HCT116 (cell line): ENCODE measurements at places on chromosomes 4 and X.

DNA sequence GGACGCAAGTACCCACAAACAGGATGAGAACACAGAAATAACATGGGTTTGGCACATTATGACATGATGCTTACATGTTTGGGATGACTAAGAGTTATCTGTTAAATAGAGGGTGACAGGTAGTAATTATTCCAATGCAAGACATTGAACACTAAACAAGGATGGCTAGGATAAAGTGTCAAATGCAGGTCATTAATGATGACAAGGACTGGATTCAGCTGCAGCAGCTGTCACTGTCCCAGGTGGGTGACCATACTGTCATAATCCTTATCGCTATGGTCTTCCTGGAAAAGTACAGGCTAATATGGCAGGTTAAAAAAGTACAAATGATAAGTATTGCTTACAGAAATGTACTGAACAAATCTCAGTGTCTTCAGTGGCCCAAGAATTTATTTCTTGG lies 123.9 kb downstream of the ANTXR2 start:
- DNase-seq = no peak

DNA sequence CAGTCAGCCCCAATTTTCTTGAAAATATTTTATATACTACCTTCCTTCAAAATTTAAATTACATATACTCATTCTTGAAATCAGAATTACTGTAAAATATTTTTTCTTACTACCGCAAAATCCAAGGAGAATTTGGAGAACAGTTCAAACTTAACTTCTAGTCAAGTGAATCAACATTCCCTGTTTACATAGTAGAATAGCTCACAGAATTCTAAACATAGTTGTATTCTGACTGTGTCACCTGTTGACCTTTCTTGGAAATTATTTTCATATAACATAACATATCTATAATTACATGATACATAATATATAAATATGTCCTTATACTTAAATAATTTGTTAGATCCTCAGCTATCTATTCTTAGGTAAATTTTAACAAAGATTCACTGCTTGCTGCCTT lies 31.0 kb upstream of the FGF5 start:
- no peak for DNase-seq

- DNase-seq = no peak
Measured at GRCh38 chrX:2913118-2913517, 16.0 kb downstream of the ARSD start.

DNA sequence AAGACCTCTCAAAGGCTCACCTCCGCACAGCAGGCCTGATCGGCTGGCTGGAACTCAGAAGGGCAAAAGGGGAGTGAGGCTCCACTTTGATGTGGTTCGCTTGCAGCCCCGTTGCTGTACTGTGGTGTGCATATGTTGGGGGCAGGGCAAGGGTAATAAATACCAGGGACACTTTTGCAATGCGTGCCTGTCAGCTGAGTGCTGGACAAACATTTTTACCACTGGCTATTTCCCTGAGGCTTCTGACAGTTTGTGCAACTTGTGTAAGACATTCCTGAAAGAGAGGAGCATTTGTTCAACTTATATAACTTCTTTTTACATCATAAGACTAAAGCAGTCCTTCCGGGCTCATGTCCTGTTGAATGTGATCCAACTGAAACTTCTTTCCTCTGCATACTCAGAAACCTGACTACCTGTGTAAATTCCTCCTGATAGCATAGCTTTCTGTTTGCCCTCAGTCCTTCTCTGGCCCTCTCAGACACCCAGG lies 82.3 kb downstream of the SPRY1 start:
- DNase-seq = peak; percentile 64
